CD8-positive, alpha-beta T cell (primary cell): ENCODE measurements at places on chromosomes 4 and X.
A peak's percentile ranks its signal among the peaks of the same experiment; 100 is the strongest.

- no peak for DNase-seq
Observed at GRCh38 chr4:57371671-57372070, 261.5 kb upstream of the IGFBP7 start.

DNA sequence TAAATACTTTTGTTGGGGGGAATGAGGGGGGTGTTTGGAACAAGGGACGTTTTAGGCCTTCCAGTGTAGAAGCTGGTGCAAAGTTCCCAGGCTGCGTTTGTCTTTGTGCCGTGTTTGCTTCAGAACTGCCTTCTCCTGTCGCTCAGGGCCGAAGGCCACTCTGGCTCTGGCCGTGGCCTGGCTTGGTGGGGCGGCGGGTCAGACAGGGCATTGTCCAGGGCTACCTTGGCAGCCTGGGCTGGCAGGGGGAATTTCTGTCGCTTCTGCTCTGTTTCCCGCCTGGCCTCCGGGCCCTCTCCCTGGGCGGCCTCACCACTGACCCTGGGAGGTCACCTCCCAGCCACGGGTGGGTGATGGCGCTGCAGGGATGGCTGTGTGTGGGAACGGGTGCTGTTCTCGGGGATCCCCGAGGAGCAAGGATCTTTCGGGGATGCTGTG is 140.0 kb downstream of the COL4A6 start:
- no peak for DNase-seq

GRCh38 chr4:111027526-111027925 is 404.6 kb upstream of the PITX2 start:
- no peak for DNase-seq

DNA sequence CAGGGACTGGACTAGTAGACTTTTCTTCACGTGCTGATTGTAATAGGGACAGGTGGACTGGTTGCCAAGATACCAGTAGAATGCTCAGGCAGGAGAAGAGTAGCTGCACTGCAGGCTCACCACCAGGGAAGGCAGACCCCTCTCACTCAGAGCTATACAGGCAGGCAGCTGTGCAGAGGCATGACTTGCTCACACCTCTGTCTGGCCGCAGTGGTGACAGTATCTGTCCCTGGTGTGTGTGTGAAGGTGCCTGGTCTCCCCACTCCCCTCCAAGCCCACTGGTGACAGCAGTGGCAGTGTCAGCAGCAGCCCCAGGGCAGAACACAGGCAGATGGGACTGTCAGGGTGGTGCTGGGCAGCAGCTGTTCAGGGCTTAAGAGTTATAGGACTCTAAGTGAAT is 140.7 kb downstream of the RPS6KA6 start:
- no peak for DNase-seq

DNA sequence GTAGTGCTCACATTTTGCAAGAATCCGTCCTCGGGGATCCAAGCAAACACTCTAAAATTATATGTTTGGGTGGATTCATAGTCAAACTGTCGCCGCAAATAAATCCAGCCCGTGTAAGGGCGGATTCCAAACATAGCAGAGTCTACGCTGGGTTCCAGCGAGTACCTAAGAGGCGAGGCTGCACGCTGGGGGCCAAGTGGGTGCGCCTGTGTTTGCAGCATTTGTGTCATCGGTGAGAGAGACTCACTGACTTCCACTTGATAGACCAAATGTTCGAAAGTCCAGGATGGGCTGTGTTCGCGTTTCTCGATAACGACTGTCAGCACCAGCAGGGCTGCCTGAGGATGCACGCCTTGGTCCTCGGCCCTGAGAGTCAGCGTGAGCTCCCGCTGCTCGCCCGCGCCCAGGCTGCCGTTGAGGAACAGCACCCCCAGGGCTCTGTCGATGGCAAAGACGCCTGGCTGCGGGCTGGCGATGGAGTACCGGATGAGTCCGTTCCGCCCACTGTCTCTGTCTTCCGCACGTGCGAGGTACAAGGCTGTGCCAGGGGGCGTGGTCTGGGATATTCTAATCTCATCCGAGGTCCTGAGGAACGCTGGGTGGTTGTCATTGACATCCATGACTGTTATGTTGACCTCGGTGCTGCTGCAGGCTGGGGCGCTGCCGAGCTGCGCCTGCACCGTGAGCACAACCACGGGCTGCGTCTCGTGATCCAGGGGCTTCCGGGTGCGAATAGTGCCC is 158.7 kb downstream of the DCHS2 start:
- DNase-seq, result peak; percentile 52

- no peak for DNase-seq
Observed at GRCh38 chr4:163194593-163194992, 27.9 kb upstream of the NAF1 start.

DNA sequence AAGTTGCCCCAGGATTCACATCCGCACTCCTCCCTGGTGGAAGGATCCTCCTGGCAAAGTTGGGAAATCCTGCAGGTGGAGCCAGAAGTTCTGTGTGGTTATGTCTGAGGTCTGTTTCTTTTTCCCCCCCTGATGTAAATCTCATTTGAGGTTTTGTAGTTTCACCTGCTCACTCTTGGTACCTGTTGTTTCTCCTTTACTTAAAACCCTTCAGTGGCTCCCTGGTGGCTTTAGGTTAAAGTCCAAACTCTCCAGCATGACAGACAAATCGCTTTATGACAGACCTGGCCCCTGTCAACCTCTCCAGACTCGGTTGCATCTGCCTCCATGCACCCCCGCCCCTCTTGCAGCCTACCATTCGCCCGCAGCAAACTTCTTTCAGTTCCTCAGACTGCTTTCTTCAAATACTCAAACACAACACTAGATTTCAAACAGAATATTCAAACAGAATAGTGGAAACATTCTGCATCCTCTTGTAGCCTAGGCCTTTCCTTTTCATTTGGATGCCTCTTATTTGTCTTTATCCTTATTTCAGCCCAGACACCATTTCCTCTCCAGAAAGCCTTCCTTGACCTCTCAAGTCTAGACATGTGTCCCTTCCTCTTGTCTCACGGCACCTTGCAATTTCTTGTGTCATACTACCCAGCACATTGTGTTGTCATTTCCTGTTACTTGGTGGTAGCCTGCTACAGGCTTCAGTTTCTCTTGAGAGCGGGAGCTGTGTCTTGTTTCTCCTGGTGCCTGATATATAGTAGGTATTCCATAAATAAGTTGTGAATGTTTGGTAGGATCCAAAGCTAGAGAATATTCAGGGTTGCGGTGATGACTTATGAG is 24.8 kb downstream of the IL13RA1 start:
- DNase-seq, result no peak

- DNase-seq, result no peak
Observed at GRCh38 chr4:56438766-56439165, 2.7 kb downstream of the PAICS start.

DNA sequence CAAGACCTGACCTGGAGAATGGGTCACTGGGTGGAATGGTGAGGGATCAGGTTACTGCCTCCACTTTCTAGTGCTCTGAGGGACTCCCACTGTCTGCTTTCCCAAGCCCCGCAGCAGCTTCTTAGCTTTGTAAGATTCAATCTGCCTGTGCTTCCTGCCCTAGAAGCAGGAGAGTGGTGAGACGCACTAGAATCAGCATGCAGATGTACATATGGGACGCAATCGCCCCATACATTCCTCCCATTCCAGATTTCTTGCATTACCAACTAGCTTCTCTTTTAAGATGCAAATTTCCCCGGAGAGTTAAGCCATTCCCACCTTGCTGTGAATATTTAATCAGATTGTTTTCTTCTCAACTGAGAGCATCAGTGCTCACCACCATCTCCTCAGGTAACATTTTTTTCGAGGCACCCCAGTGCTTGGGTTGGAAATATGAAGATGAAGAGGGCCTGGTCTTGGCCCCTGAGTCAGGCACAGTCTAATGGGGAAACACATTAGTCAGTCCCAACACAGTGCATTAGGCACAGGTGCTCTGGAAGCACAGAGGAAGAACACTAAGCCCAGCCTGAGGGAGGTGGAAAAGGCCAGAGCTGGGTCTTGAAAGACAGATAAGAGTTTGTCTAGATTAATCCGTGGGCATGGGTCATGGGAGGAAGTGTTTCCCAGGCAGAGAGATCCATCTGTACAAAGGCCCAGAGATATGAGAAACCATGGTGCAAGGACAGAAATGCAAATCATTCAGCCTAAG is 66.7 kb upstream of the PRPS1 start:
- DNase-seq, result no peak

DNA sequence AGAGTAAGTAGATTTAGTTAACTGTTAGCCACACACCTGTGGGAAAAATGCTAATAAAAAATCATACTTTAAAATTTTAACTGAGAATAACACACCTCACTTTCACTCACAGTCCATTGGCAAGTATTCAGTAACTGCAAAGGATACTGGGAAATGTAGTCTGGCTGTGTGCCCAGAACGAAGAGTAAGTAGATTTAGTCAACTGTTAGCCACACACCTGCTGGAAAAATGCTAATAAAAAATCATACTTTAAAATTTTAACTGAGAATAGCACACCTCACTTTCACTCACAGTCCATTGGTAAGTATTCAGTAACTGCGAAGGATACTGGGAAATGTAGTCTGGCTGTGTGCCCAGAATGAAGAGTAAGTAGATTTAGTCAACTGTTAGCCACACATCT is 178.4 kb upstream of the NWD2 start:
- no peak for DNase-seq

DNA sequence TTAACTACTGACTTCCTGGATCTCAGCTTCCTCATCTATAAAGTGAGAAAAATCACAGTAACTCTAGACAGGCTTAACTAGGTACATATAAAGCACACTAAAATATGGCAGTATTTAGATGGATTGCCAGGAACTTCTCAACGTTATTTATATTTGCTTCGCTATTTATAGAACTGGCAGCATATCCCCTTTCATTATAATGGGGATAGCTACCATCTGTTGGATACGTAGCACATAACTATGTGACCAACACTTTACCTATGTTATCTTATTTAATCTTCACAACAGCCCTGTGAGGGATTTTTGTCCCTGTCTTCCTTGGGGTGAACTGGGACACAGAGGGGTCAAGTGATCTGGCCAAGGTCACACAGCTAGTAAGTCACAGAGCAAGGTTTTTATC is 64.6 kb downstream of the ENPEP start:
- DNase-seq, result no peak

DNA sequence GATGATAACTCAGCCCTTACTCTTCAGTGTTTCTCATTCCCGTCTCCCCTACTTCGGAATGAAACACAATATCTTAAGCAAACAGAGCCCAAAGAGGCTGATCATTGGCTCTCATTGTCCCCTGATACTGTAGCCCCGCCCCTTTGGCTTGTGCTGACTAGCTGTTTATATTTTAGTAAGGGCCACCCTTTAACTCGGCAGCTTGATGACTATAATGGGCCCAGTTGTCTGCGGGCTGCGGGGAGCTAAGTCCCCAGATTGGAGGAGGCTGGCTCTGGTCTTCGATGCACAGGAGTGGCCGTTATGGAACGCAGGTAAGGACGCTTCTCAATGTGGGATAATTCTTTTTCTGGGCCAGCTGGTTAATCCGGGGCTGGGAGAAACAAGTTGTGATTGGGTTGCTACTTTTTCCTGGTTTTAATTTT is at the start of gene TRIM2:
Gene TRIM2 (plus strand): TSS at position 197 of the 425 bp plus-strand sequence. CDS start 88 bp downstream, at position 285.
- no peak for DNase-seq

DNA sequence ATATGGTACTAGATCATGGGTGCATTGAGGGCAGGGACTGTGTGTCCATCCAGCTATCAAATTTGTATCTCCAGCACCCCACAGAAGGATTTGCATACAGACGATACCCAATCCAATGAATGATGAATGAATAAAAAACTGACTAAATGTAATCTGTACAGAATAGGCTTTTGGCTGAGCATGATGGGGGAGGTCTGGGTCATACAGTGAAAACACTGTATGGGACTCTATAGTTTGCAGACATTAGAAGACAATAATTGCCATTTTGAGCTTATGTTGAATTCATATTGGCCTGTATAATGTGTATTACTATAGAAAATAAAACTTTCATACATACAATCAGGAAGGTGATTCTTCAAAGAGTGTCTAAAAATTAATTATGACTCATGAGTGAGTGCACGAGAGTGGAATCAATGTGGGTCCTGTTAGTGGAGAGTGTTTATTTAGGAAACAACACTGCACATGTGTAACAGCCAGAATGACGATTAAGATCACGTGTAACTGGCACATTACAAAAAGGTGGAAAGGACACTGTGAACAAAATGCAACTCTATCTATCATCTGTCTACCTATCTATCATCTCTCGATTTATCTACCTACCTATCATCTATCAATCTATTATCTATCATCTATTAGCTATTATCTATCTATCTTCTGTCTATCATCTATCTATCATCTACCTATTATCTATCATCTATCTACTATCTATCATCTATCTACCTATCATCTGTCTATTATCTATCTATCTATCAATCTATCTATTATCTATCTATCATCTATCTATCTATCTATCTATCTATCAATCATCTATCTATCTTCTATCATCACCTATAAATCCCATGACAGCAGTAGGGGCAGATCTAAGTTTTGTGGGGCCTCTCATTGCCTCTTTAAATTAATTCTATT is 201.3 kb downstream of the PTTG2 start:
- no peak for DNase-seq

- DNase-seq, result no peak
Observed at GRCh38 chrX:153569475-153569874, 29.5 kb downstream of the CCNQ start.

- DNase-seq, result no peak
Observed at GRCh38 chr4:118018381-118019145, 15.7 kb upstream of the NDST3 start.

GRCh38 chrX:56268888-56269287 is 36.7 kb downstream of the KLF8 start:
- no peak for DNase-seq

DNA sequence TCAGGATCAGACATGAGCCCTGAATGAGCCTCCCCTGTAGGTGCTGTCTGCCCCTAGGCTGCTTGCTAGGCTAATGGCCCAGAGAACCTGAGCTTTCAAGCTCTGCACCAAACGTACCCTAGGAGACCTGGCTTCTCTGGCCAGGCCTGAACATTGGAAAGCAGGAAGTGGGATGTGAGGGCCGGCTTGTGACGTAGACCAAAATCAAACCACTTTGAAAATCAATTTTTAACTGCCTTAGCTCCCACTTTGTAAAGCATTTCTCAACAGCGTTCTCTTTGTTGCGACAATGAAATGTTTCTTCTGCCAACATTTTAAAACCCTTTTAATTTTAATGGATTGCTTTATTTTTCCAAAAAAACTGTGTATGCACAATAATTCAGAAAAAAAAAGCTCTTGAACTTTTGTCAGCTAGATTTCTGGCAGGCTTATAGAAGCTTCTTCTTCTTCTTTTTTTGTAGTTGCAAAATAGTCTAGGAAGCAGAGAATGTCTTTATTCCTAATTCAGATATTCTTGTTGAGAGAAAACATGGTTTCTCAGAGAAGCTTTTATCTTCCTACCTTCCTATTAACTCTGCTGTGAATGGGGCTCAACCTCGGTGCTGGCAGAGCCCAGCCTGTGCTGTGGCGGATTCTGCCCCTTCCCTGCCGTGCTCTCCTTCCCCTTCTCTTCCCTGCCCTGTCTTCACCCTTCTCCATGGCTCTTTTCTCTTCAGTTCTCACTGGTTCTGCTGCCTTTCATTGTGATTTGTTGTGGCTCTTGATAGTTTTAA is 145.2 kb upstream of the SFRP2 start:
- no peak for DNase-seq

DNA sequence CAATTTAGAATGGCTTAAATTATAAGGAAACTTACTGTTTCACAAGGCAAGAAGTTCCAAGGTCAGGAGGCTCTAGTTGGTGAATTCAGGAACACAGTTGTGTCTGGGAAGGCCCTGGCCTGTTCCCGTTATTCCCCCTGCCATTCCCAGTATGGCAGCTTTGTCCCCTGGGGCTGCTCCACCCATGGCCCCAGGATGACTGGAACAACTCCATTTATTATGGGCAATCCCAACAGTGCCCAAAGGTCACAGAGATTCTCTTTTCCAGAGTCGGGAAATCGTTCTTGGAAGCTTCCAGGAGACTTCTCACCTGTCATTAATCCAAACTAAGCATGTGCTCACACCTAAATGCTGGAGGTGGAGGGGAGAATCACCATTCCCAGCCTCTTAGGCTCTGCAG is 2.8 kb upstream of the PRKG2 start:
- no peak for DNase-seq

- no peak for DNase-seq
Observed at GRCh38 chr4:63937961-63938360, 471.3 kb downstream of the TECRL start.
